DMS53 (cell line): ENCODE measurements at places on chromosomes 16 and 17.

- DNase-seq: no peak
Observed at GRCh38 chr17:83170571-83171260, 91.3 kb downstream of the METRNL start.

GRCh38 chr16:11079652-11080187 is 135.4 kb downstream of the CLEC16A start:
- DNase-seq: no peak

DNA sequence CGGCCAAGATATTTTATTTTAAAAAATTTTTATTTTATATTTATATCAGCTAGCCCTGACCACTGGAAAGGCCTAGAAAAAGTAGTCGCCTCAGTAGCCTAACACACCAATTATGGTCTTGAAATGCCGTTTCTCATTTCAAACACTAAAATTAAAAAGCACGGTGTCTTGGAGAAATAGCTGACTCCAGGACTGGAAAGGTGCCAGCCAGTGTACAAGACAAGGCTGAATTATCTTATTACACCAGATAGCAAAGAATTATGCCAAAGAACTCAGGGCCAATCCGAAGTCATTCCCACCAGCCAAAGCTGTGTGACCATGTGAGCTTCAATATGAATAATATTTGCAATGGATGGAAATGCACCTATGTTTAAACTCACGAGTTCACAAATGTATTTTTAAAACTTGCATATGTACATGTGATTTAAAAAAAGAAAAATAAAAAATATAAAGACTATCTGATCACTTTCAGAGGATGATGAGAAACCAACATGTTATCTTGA is 19.9 kb upstream of the ATP2C2 start:
- no peak for DNase-seq

GRCh38 chr17:4839965-4840892 is 7.1 kb downstream of the MINK1 start:
- no peak for DNase-seq

DNA sequence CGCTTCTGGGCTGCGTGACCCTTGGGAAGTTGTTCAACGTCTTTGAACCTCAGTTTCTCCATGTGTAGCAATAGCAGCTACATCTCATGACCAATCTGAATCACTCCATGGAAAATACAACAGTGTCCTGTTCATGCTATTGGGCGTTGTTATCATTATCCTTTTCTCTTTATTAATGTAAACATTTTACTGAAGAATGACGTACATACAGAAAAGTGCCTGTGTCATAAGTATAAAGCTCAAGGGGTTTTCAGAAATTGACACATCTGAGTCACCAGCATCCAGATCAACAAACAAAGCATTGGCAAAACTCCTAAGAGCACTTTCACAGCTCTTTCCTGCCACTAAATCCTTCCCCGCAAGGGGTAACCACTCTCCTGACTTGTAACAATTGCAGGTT is 438.4 kb downstream of the XYLT1 start:
- DNase-seq: peak; percentile 25

DNA sequence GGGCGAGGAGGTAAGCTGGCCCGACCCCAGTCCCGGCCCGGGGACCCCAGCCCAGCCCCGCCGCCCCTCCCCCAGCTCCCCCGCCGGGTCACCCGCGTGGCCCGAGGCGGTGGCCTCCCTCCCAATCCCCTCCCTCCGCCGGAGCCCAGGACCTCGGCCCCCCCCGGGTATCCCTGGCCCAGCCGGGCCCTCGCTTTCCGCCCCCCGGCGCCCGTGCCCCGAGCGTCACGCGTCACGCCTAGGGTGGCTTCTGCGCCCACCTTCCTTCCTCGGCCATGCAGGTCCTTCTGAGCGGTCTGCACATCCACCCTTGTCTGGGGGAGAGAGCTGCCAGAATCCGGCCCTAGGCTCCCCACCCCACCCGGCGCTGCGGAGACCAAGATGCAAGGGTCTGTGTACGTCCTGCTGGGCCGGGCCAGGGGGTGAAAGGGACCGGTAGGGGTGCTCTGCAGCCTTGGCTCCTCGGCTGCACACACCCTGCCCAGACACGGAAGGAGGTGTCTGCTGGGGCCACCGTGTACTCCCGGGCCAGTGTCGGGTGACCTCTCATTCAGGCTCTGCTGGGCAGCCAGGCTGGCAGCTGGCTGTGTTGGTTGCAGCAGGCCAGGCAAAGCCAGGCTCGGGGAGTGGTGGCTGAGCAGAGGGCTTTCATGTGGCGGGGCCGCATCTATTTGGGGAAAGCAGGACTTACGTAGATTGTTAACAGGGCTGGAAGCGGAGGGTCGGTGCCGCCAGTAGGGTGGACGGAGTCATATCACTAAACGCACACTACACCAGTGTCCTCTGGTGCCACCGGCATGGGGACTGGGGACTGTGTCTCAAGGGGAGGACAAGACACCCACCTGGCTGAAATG is 754 bp downstream of the RAB11FIP4 start:
- peak; percentile 42 for DNase-seq

- no peak for DNase-seq
Observed at GRCh38 chr16:31216422-31217135, at the start of gene PYDC1. TSS of gene PYDC1 (minus strand) at chr16:31217135. CDS start at chr16:31217028, 107 bp downstream.

GRCh38 chr16:29644973-29645693 is 17.9 kb upstream of the SPN start:
- DNase-seq: no peak

DNA sequence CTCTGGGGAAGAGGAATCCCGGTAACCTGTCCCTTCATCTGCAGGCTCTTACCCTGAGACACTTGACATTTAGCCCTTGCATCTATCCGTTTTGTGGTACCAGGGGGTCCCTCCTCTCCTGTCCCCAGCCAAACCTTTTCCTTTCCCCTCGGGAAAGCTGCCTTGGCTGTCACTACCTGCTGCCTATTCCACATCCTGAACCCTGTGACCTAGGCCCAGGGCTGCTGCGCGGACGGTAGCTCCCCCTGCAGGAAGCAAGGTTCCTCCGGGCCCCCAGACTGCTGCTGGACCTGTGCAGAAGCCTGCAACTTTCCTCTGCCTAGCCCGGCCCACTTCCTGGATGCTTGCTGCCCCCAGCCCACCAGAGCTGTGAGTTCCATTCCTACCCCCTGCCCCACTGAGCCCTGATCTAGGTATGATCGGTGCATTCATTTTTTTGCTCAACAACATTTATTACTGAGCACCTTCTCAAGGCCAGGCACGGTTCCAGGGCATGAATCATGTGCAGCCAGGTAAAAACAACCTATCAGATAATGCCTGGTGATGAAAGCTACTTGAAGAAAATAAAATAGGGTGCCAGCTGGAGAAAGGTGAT is 10.5 kb upstream of the ALDOA start:
- peak; percentile 49 for DNase-seq

- peak; percentile 83 for DNase-seq
Observed at GRCh38 chr17:37671824-37672547, 28.7 kb upstream of the DDX52 start.

DNA sequence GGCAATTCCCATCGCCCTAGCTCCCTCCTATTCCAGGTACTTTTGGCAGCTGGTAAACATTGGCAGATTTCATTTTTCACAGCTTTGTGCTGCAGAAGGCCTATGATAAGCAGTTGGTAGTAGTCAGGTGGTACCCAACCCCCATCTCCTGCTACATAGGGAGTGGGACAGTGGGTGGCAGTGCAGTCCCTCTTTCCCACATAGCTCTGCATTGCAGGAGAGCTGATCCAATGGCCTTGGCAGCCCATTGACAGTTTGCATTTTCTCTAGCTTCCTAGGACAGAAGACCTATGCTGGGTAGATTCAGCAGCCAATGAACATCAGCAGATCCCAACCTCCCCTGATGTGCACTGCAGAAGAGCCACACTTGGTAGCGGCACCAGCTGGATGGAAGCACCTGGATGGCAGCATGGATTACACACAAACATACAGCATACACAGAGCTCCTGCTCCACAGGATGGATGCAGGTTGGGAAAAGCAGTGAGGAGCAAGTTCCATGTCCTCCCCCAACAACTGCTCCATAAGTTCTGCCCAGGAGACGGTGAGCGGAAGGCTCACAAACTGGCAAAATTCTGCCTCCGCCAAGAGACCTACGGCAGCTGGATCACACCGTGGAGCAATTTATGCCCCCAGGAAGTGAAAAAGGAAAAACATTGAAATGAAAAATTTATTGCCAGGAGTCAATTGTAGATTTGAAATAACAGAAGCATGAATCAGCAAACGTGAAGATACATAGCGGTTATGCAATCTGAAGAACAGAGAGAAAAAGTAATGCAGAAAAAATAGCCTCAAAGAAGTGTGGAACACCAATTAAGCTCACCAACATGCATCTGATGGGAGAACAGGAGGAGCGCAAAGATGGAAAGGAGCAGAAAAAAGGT is 95.7 kb downstream of the CACNG1 start:
- DNase-seq: peak; percentile 6

DNA sequence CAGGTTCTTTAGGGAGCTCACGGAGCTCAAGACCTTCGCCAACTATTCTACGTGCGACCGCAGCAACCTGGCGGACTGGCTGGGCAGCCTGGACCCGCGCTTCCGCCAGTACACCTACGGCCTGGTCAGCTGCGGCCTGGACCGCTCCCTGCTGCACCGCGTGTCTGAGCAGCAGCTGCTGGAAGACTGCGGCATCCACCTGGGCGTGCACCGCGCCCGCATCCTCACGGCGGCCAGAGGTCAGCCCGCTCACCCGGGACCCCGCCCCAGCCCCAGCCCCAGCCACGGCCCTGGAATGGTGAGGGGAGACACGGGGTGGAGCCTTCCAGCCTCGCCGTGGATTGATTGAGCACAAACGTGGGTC is 13.5 kb downstream of the SARM1 start:
- DNase-seq: peak; percentile 76

DNA sequence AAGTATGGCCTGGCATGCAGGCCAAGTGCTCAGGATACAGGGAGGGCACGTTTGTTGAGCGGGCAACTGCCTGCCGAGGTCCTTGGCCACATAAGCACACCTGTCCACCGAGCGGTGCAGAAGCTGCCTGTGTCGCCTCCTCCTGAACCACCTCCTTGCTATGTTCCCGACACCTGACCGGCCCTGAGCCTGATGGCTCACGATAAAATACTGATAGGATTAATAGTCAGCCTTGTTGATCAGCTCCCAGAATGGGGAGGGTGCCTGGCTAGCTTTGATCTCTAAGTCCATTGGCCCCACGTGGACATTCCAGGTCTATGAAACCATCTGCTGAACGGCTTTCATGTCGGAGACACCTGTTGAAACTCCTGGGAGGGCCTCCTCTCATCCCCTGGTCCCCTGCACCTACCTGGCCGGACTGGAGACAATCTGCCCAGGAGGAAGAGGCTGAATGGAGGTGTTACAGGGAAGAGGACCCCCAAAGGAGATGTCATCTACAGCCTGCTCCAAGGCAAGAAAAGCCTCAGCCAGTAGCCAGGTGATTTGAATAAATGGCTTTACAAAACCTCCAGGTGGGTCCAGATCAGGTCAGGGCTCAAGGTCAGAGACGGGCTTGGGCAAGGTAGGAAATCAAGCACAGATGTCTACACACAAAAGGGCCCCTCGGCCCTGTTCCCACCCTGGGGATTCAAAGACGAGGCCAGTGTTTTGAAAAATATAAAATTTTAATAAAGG is 33.4 kb downstream of the AXIN2 start:
- no peak for DNase-seq

DNA sequence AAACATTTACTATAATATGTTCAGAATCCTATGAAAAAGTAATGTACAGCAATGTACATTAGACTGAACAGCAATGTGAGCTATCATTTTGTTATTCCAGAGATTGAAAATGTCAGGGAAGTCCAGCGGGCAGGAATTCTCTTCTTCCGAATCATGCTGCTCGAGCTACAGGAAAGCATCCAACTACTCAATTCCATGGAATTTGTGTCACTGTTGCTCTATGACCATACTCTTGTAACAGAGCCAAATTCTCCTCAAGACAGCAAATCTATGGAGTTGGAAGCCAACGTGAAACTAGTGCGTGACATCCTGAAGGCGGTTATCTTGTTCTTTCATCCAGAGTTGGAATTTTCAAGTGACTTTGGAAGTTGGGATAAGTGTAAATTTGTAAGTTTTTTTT is 24.8 kb upstream of the NSRP1 start:
- no peak for DNase-seq

GRCh38 chr16:5018793-5019192 is 14.9 kb downstream of the NAGPA start:
- DNase-seq: no peak

DNA sequence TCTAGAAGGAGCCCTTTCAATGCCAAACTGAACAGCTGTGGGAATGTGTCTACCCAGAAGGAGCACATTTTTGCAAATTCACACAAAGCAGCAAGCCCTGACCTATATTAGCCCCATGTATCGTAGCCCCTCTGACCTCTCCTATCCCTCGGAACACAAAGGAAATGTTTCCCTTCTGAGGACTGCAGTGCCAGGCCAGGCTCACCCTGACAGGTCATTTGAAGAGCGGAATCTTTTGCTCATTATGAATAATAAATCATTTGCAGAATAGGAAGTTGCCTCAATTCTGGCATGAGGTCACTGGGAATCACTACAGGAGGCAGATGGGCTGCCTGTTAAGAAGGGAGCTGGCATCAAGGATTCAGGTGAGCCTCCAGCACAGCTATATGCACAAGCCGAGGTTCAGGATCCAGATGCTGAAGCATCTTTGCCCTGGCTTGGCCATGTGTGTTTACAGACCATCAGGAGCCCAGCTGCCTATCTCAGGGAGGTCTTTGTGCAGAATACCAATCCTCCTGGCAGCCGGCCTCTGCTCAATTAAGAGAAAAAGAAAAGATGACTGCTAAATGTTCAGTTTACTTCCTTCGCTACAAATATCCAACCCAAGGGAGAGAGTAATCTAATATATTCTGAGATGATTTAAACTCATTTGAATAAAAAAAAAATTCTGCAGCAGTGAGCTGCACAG is 119.4 kb downstream of the USP31 start:
- DNase-seq: no peak

GRCh38 chr17:422196-422930 is 69.8 kb upstream of the RPH3AL start:
- no peak for DNase-seq

DNA sequence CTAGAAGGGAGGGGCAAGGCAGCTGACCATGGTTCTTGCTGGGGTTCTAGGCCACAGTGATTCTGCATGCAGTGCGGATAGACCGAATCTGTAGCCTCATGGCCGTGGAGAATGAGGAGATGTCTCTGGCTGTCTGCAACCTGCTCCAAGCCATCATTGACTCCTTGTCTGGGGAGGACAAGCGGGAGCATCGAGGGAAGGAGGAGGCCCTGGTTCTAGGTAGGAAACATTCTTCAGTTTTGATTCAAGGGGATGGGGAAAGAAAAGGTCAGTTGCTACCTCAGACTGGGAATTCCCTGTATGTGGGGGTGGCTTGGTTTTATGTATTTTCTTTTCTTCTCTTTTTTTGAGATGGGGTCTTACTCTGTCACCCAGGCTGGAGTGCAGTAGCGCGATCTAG is 7.6 kb downstream of the UNC45B start:
- DNase-seq: no peak

DNA sequence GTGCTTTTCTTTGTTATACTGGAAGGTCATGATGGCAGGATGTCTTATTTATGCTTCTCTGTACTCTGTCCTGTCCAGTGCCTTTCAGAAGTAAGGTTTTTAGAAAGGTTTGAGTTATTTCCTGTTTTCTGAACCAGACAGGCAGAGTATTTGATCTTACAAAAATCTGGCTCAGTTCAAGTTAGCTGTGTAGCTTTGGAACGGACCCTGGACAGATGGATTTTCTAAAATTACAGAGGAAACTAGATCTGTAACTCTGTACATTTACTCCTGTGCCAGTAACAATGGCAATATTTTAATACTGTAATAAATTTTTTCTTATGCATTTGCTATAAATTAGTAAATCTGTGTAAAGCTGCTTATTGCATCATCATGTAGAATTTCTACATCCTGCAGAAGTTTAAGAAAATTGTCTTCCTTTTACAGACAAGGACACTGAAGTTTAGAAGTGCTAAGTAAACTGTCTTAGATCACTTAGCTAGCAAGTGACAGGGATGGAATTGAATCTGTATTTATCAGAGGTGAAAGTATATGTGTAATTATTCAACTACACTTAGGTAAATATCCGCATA is 347.6 kb downstream of the WWOX start:
- DNase-seq: no peak
